Kidney glomerular epithelial cell (primary cell): ENCODE measurements at places on chromosomes 2 and 18.
A peak's percentile ranks its signal among the peaks of the same experiment; 100 is the strongest.

GRCh38 chr2:67463810-67464209 is 66.7 kb downstream of the ETAA1 start:
- DNase-seq: peak; percentile 43

DNA sequence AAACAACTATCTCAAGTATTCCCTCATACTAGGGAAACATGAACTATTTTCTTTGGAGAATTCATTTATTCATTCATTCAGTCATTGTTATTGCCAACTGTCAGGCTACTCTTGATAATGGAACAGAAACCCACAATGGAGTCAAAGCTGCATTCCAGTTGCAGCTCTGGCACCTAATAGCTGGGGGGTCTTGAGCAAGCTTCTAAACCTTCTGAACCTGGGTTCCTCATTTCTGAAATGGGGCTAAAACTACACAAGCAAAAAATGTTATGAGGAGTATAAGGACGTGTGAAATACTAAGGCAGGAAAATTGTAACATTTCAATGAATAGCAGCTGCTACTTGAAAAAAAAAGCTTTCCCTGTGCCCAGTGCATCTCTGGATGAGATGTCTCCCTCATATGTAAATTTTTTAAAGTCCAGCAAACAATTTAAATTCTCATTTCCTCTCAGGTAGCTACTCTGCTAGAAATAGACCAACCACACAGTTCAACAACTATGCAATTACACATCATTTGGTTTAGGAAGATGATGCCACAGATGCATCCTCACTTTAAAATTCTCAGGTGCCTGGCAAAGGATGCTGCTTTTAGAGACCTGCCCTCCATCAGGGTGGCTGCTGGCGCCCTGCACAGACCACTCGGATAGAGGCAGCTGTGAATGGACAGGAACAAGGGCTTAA is 38.5 kb downstream of the SPRED2 start:
- DNase-seq: no peak

- DNase-seq: no peak
These were observed 113.1 kb downstream of the ICOS start for GRCh38 chr2:204049635-204050034.

- no peak for DNase-seq
These were observed 3.1 kb upstream of the TMEM150A start for GRCh38 chr2:85605406-85606115.

DNA sequence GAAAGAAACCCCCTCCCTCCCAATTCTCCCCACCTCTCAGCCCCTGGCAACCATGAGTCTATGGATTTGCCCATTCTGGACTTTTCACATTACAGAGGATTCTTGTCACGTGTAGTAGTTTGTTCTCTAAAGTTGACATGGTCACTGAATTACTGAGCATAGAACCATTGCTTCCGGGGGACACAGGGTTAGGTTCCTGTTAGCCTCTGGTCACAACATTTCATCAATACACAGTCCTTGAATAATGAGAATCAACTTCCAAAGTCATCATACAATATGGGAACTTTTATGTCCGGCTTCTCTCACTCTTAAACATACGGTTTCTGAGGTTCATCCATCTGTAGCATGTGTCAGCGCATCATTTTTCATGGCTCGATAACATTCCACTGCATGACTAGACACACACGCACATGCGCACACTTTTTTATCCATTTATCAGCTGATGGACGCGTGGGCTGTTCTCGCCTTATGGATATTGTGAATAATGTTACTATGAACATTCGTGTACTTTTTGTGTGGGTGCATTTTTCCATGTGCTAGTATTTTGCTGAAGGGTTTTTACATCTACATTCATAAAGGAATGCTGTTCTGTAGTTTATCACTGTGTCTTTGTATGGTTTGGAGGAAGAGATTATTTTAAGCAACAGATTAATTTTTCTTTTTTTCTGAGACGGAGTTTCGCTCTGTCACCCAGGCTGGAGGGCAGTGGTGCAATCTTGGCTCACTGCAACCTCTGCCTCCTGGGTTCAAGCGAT is 48.1 kb downstream of the PARD6G start:
- DNase-seq: no peak

DNA sequence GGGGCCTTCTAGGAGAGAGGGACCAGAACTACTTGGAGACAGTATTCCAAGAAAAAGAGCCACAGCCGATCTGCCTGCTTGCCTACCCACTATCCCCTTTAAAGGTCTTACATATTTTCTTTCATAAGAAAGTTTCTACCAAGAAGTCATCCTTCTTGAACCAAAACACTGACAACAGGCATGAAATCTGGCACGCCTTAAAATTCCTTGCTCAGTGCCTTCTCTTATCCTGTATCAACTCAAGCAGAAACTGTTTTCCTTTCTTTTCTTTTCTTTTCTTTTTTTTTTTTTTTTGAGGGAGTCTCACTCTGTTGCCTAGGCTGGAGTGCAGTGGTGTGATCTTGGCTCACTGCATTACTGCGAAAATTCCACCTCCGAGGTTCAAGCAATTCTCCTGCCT is 48.3 kb upstream of the ZFP36L2 start:
- peak; percentile 12 for DNase-seq

DNA sequence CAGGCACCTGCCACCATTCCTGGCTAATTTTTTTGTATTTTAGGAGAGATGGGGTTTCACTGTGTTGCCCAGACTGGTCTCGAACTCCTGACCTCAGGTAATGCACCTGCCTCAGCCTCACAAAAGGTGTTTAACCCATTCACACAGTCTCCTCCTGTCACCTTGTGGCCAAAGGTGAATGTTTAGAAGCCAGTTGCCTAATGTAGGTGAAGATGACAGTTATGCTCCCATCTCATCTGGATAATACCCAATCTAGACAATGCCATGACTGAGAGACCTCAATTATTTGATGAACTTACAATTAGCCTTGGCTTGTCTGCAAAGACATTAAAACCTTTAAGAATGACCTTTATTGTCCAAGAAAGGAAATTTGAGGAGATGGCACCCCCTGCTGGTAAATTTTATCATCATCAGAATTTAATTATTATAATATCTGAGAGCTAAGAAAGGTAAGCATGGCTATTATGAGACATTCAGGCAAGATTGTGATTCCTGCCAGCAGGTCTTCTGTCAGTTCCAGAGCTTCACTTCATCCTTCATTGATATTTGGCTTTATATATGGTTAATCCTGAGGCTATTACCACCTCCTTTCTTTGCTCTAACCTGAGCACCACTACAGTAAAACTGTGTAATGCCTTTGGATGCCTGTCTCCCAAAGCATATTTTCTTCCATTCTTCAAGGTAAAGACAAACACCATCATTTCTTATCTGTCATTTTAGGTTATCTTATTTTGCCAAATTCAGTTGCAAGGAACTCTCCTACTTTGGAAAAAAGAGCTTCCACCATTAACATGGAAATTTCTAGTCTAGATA is 117.6 kb downstream of the FAM124B start:
- peak; percentile 48 for DNase-seq
